Endothelial cell (in vitro differentiated cells): ENCODE measurements at places on chromosomes 12 and 14. TPM values are rescaled to one million over a fixed set of nuclear protein-coding genes. Genes with fewer than 3 reads are reported as not detected.

DNA sequence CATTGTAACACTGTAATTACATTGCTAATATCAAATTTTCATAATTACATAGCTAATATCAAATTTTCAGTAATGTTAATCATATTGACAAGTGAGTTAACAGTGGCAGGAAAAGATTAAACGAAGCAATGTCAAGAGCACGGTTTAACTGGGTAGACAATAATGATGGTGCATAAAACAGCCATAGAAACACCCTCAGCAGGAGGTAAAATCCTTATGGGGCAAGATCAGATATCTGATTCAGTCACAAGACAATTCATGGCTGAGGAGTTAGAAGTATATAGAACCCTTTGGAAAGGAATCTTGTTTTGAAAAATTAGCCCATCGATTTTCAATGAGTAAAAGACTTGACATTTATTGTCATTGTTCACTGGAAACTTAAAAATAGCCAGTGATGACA lies 190.6 kb downstream of the SLC2A13 start:
- DNase-seq = no peak

GRCh38 chr12:41334390-41334789 lies 146.3 kb downstream of the PDZRN4 start:
- DNase-seq = no peak

- no peak for DNase-seq
Observed at GRCh38 chr12:31017535-31017934, 56.1 kb upstream of the DDX11 start.

DNA sequence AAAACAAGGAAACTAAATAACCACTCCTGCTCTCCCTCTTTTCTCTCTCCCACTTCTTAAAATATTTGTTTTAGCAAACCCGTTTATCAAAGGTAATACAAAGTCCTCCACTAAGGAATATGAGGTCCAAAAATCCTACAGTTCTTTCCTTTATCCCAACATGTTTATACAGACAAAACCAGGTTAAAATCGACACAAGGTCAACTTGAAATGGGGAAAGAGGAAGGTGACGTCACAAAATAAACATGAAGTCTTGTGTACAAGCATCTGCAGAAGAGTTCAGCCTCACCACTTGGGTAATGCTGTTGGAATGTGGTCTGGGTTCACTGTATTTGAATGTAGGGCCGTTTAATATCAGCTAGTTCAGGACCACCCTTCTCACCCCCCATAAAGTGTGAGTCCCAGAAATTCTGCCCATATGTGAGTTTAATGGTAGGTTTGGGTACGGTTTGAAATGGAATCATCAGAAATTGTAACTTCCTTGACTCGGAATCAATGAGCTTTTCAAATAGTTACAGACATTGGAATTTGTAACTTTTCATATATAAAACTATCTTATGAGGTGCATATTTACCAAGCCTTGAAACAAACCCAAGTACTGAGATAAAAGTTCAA lies 120.0 kb upstream of the SLC38A2 start:
- DNase-seq = no peak

The CLEC2D gene
- 18.9 TPM for total RNA-seq

The LRP1-AS gene
- 0.46 TPM for total RNA-seq

The SCAF11 gene
- total RNA-seq = 103 TPM
